Activated T-helper 1 cell treated with Interleukin-2 at 50 U/mL for 16 hours (primary cell): ENCODE measurements at places on chromosomes 3 and 15.

GRCh38 chr3:38725726-38726419, 76.4 kb upstream of the SCN5A start:
- no peak for DNase-seq

GRCh38 chr15:60589253-60589652, 110.3 kb upstream of the ICE2 start:
- DNase-seq = no peak

- no peak for DNase-seq
These were observed 24.0 kb upstream of the C3orf70 start for GRCh38 chr3:185176750-185177359.

- no peak for DNase-seq
These were observed 10.2 kb downstream of the RFTN1 start for GRCh38 chr3:16503191-16503776.

DNA sequence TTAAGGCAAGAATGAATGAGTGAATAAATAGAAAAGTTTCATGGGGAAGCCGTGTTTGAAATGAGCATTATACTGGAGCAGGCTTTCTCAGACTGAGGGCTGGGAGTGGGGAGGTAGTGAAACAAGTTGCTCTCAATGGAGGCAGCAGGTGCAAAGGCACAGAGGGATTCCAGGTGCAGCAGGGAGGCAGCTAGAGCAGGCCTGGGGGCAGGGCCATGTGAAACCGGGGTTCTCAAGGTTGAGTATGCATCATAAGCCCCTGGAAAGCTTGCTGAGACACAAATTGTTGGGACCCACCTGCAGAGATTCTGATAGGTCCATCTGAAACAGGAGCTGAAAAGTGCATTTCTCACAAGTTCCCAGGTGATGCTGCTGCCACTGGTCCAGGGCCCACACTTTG, 45.3 kb downstream of the BFSP2 start:
- no peak for DNase-seq

GRCh38 chr3:150721285-150722130, 17.8 kb upstream of the ERICH6 start:
- DNase-seq = no peak

DNA sequence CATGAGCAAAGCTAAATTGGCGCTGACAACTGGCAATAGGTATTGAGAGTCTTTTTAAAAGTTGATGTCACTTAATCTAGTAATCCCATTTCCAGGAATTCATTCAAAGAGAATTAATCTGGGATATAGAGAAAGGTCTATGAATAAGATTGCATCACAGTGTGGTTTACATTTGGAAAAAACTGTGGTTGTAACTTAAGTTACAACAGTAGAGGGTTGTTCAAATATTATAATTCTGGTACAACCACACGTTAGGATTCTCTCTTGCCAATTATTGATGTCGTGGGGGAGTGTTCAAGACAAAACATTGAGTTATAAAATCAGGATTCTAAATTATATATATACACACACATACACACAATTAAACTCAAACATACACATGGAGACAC, 79.8 kb downstream of the LIPC start:
- DNase-seq = no peak

DNA sequence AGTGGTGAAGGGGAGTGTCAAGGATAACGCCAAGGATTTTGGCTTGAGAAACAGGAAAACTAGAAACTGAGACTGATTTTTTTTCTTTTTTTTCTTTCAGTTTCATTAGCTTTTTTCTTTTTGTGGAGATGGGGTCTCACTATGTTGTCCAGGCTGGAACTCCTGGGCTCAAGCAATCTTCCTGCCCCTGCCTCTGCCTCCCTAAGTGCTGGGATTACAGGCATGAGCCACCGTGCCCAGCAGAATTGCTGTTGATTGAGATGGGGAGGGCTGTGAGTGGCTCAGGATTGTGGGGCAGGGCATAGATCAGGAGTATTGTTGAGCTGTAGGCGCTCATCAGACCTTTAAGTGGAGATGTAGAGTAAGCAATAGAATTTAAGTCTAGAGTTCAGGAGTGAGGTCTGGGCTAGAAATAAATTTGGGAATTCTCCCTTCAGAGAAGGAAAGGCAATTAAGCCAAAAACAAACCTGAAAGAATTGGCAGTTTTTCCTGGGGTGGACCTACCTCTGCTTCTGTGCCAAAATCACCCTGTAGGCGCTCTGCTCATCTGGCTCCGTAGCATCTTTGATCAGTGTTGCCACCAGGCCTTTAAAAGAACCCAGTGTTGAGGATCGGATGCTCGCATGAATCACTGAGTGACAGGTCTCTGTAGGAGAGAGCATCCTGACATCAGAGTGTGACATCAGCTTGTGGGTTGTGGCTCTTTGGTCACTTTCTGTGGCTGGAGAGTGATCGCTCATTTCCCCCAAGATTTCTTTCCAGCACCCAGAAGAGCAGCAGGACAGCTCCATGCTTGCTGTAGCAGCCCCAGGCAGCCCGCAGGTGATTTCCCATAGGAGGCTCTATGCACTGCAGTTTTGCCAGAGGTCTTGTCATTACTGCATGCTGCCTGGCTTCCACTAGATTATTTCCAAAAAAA, 15.8 kb downstream of the ABHD17C start:
- no peak for DNase-seq

GRCh38 chr15:95287720-95288103, 1042.8 kb upstream of the NR2F2 start:
- DNase-seq = no peak

DNA sequence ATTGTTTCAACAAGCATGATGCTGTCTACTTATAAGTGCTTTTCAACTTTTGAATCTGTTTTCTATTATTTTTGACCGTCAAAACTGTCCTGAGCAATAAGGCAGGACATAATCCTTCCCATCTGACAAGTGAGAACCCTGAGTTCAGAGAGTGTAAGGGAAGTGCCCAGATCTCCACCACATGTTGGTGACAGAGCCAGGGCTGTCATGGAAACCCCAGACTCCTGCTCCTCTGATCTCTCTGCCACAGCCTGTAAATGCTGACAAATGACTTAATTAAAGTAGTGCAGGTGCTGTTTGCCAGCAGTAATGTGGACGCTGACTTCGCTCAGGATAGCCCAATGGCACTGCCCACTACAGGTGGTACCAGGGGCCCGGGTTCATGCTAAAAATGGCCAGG, 40.3 kb downstream of the SPSB4 start:
- no peak for DNase-seq

DNA sequence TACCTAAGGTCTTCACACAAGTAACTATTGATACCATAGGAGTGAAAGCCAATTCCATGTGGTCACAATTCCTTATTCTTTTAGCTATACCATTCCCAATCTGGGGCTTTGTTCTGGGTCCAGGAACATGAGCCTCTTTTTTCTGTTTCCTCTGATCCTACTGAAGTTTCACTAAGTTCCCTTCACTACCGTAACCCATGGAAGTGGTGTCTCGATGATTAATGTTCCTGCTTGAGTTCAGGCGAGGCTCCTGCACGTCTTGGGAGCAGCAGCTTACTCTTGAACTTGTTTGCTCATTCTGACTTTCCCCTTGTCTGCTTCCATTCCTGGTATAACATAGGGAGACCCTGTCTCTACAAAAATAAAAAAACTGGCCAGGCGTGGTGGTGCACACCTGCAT, 23.6 kb downstream of the ZNF592 start:
- no peak for DNase-seq

GRCh38 chr3:139491027-139491700, 14.8 kb upstream of the RBP2 start:
- DNase-seq = no peak

DNA sequence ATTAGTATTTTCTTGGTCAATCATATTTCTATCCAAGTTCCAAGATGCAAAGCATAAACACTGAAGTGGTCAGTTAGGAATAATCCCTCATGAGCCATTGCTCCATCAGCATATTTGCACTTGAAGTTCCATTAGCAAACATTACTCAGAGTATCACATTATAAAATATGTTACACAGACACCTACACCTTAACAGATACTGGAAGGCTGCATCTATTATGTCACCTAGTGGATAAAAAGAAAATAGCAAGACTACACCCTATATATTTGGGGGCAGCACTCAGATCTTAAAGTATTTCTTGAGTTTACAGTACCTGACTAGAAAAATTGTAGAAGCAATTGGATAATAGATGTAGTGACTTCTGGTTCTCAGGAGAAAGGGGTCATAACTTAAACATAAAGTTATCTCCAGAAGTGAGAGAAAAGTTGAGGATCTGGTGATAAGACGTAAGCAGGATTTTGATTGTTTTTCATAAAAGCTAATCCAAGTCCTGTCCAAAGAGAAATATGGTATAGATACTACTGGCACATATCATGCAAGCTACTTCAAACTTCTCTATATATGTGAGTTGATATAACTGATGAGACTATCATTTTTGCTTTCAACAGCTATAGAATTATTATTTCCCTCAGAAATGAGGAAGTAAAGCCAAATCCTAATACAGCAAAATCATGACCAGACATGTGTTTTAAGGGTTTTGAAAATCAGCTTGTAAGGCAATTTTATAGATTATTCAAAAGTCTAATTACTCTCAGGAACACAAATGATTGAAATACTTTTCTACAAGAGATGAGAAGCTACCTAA, 422.2 kb downstream of the GBE1 start:
- no peak for DNase-seq

GRCh38 chr15:77497110-77497737, 76.5 kb downstream of the HMG20A start:
- DNase-seq = no peak

GRCh38 chr3:10702961-10703740, 112.9 kb upstream of the SLC6A11 start:
- no peak for DNase-seq

- no peak for DNase-seq
These were observed 324.9 kb downstream of the OCA2 start for GRCh38 chr15:27774191-27774590.

DNA sequence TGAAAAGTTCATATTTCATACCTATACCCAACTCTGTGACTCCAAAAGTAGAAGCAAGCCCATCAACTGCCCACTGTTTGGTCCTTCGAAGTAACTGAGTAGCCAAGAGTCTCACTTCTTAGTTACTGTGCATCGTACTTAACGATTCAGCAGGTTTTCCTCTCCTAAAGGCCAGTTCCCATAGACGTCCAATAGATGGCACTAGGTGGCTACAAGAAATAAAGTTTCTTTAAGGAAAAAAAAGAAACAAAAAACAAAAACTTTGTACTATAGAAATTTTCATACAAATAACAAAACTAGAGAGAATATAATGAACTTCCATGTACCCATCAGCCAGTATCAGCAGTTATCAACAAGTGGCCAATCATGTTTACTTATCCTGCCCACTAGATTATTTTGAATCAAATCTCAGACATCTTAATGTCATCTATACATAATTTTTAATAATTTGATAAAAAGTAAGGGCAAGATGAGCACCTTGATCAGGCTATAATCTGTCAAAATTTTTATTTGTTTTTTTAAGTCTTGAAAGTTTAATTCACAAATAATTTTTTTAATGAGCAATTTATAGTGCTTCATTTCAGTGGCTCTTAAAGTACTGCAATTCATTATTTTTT, 63.8 kb upstream of the ACP3 start:
- no peak for DNase-seq
